ENCODE measurements at places on chromosomes 1 and 21.

- no peak for DNase-seq
Measured at GRCh38 chr1:170461291-170461747, 70.6 kb upstream of the GORAB start.

GRCh38 chr1:204314171-204314892 is 45.4 kb downstream of the PLEKHA6 start:
- DNase-seq: no peak

GRCh38 chr1:156822680-156823079 is 6.0 kb upstream of the SH2D2A start:
- no peak for DNase-seq

DNA sequence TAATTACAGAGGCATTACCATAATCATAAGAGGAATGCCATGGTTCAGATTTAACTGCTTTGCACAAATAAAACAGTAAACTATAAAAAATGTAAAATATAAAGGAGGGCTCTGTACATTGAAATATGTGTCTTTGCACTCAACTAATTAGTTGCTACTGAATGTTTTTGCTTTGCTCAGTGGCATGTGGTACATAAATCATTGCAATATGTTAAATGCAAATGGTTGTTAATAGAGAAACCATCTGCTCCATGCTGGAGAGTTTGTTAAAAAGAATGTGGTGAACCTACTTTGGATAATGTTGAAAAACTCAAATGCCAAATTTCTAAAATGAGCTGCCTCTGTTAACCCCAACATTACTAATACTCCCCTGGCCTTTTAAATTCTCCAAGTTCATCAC is 201.5 kb downstream of the NTNG1 start:
- no peak for DNase-seq

DNA sequence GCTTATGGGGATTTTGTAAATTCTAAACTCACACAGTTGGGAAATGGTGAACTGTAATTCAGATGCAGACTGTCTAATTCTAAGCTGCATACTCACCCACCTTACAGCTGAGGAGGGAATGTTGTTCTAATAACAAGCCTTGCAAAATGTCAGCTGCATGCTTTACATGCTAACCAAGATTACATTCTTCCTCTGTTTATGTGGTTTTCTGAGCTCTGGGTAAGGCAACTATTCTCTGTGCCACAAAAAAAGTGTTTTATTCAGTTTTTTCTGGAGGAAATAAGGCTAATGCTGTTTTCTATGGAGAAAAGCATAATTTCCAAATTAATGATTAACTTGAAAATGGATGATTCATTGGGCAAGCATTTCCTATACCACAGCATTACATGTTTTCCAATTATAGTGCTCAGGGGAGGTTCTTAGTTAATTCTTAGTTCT is 64.9 kb downstream of the RGS13 start:
- DNase-seq: peak; percentile 76

DNA sequence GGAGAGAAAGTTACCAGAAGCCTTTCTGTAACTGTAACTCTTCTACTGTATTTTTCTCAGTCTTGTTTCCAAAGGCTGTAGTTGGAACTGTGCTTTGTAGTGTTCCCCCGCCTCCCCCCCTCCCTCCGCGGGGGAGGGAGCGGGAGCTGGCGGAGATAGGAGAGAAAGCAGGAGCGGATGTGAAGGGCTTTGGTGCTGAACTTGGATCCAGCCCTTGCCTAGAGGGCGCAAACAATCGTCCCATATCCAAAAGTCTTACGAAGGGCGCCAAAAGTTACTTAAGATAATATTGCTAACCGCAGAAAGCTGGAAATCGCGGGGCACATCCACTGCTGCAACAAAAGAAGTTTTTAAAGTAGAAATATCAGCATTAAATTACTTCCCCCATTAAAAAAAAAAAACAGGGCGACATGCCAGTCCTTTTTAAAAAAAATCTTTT is 2.4 kb upstream of the NFIA start:
- DNase-seq: peak; percentile 78

GRCh38 chr1:229665912-229666558 is 40.0 kb downstream of the URB2 start:
- no peak for DNase-seq

DNA sequence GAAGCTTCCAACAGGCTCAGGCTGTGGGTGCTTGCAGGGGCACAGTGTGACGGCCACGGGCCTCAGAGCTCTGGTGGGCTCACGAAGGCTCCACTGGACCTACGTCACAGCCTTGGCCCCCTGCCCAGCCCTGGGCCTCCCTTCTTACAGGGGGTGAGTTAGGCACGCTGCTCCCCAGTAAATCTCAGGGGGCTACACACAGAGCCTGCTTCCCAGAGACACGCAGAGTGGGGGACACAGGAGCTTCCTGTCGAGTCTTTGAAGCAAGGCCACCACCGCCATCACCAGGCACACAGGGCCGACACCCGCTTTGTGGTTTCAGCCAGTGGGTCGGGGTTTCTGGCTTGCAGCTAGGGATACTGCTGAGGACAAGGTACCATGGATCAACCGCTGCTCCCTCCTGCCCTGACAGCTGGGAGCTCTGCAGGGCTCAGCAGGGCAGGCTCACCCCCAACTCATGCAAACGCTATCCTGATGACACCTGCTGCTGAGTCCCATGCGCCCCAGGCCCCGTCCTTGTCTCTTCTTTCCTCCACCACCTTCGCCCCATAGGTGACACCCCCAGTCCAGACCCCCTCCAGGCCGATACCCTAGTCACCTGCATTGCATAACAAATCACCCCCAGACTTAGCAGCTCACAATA is 5.5 kb upstream of the CFAP410 start:
- DNase-seq: no peak

- DNase-seq: no peak
Measured at GRCh38 chr21:45259206-45259840, 28.4 kb downstream of the POFUT2 start.

DNA sequence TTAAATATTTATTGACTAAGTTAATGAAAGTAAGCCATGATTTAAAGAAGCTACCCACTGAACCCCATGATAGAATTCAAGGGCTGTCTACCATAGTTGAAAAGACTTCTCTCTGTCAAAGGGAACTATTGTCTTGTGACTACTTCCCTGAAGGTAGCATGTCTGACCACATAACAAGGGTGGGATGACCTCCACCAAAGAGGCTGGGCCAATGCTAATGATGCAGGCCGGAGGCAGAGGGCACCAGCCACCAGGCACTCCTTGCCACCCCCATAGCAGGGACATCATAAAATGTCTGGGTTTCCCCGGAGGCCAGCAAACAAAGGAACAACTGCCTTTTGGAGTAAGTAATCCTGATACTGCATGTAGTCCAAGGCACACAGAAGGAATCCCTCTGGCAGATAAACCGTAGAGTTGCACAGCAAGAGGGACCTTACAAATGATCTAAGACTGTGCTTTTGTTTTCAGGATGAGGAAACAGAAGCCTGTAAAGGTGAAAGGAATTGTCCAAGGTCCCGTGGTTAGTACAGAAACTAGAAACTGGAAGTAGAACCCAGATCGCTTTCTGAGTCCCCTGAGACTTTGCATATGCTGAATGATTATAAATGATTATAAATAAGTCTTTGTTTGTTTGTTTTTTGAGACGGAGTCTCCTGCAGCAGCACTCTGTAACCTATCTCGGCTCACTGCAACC is 33.5 kb upstream of the ITPKB start:
- DNase-seq: peak; percentile 28

- peak; percentile 30 for DNase-seq
Measured at GRCh38 chr1:234619794-234620247, 9.8 kb upstream of the IRF2BP2 start.

DNA sequence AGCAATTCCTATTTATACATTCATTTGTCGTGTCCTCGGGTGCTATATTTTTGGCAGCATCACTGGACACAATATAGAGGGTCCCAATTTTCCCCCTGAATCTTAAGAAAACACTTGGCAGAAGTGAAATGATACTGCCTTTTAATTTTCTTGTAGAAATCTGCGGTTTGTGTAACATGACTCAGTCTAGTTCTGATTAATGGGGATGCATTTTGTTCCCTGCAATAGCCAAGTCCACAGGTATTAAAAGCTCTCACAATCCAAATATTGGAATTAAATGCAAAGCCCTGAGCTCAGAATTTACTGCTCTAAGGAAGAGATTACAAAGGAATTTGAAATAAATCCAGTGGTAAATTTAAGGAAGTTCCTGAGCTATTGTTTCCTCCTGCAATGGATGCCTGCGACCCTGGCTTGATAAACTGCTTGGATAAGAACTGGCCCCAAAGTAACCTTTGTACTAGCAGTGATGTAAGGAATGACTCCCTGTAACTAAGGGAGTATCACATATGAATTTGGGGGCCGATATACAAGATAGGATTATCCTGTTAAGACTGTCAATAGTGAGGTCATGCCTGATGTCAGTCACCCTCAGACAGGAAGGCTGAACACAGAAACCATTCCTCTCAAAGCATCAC is 349.7 kb upstream of the C1orf87 start:
- DNase-seq: no peak

GRCh38 chr1:230646710-230647302 is 4.5 kb downstream of the COG2 start:
- DNase-seq: no peak

DNA sequence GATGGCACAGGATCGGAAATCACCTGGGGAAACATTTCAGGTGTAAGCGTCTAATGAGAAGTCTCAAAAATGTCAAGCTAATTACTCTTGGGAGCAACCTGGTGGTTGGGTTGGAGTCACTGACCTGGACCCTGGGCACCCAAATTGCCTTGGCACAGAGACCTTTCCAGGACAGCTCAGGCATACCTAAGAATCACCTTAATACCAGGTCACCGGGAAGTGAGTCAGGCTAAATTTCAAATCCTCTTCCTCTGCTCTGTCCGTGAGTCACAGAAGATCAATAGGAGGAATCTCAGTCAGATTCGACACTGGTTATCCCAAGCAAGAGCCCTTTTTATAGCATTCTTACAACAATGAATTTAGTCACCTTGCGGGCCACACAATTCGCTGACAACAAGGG is 179.6 kb upstream of the CAMK1G start:
- DNase-seq: no peak

DNA sequence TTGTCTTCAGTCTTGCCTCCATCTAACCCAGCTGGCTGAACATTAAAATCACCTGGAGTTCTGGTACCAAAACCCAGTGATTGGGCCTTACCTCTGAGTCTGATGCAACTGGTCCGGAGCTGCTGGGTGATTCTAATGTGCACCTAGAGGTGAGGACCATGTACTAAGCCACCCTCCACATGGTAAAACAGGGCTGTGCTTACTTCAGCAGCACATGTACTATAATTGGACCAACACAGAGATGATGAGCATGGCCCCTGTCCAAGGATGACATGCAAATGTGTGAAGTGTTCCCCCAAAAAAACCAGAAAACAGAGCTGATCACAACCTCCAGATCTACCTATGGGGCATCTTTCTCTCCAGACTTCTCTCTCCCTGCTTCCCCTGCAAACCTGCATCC is 37.0 kb downstream of the ELK4 start:
- no peak for DNase-seq

DNA sequence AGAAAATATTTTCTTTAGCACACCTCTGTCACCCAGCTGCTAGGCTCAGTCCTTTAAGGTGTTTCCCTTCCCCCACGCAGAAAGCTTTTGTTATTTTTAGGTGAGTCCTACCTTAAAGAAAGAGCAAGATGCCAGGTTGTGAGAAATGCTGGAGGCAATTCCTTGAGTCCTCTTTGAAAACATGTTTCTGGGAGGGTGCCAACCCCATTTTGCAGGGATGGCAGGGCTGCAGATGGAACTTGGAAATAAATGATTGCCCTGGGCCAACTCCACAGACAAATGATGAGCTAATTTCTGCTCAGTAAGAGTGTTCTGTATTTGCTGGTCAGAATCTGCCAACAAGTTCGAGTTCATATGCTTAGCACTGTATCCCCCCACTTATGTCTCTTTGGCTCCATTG is 119.2 kb upstream of the RAB3GAP2 start:
- no peak for DNase-seq

GRCh38 chr1:48680411-48681035 is 96.2 kb downstream of the BEND5 start:
- DNase-seq: peak; percentile 55

DNA sequence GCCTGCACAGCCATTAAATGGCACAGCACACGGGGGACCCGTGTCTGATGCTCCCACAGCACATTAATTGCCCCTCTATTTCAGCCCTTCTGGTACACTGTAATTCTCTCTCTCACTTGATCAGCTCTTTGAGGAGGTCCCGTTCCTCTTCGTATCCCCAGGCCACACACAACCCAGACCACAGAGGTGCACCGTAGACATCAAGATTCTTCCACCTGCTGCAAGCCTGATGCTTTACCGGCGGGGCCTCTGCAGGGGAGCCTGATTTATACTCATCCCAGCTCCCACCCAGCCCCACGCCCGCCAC is 759 bp downstream of the SMYD3 start:
- DNase-seq: peak; percentile 21

GRCh38 chr1:6599141-6599975 is 3.3 kb downstream of the KLHL21 start:
- peak; percentile 87 for DNase-seq

GRCh38 chr1:175678471-175678870 is 64.9 kb downstream of the TNR start:
- DNase-seq: no peak

GRCh38 chr1:229203030-229203751 is 67.7 kb upstream of the RAB4A start:
- DNase-seq: peak; percentile 60

- no peak for DNase-seq
Measured at GRCh38 chr1:83763361-83764095, 235.4 kb downstream of the TTLL7 start.

DNA sequence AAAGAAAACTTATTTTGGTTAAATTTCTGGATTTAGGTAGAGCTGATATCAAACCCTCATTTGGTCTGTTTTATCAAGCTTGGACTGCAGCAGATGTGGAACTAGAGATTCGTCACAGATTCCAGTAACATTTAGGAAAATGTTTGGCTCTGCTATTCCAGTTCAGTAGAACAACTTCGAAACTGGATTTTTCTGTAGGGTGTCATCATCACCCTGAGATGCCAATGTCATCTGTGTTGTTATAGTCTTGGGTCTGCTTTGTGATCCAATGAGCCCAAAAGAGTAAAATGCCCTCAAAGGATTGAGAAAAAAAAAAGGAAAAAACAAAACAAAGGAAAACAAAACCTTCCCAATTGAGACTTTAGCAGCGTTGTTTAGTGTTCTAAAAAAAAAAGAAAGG is 55.4 kb downstream of the LAMC2 start:
- no peak for DNase-seq

DNA sequence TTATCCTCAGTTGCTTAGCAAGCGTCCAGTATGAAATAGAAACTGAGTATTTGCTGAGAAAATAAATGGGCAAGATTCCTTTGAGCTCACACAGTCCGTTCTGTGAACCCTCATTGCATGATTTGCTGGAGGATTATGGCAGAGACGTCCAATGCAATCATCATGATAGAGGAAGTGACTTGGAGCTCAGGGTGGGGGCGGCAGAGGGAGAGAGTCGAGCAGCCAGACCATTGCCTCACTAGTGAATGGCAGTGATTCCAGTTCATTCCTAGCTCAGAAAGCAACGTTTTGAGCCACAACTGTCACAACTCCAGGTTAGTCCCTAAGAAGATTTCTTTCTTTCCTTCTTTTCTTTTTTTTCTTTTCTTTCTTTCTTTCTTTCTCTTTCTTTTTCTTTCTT is 27.5 kb upstream of the COL9A2 start:
- peak; percentile 67 for DNase-seq

Measured in NB4 (cell line).